LHCN-M2 (cell line): ENCODE measurements at places on chromosomes 13 and 19. TPM values are rescaled to one million over a fixed set of nuclear protein-coding genes. Genes with fewer than 3 reads are reported as not detected.

DNA sequence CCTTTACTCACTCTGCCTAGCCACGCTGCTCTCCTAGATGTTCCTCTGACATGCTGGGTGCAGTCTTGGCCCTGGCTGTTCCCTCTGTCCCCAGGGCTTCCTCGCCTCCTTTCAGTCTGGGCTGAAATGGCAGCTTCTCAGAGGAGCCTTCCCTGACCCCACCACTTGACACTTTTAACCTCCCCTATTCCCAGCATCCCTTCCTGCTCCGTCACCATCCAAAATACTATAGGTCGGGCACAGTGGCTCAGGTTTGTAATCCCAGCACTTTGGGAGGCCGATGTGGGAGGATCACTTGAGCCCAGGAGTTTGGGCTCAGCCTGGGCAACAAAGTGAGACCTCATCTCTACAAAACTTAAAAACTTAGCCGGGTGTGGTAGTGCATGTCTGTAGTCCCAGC is 2.6 kb downstream of the FAM187B start:
- no peak for DNase-seq

DNA sequence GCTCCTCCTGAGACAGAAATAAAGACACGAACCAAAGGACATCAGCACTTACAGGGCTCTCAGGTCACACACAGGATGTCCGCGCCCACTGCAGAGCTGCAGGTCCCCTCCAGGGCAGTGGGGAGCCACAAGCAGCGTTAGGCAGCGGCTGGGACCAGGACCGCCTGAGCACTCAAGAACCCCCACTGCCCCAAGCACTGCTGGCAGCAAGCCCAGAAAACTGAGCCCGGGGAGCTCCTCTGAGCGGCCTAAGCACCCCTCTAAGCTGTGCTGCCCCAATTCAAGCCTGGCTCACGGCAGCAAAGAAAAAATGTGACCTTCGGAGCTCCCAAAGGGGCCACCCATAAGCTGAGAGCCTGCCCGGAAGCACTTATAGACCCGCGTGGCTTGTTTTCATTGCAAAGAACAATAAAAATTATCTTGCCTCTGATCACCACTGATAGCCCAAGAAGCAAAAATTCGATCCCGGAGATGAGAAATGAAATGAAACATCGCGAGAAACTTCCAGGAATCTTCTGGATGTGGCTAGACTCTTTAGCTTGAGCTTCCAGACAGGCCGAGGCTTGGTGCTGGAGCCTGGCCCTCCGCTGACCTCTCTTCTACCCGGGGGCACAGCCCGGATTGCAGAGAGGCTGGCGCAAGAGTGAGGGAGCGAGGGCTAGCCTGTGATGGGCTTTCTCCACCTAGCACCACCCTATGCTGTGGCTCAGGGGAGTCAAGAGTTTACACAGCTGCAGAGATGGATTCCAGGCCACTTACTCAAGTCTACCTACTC is 6.3 kb downstream of the DPP9 start:
- DNase-seq = peak; percentile 91

DNA sequence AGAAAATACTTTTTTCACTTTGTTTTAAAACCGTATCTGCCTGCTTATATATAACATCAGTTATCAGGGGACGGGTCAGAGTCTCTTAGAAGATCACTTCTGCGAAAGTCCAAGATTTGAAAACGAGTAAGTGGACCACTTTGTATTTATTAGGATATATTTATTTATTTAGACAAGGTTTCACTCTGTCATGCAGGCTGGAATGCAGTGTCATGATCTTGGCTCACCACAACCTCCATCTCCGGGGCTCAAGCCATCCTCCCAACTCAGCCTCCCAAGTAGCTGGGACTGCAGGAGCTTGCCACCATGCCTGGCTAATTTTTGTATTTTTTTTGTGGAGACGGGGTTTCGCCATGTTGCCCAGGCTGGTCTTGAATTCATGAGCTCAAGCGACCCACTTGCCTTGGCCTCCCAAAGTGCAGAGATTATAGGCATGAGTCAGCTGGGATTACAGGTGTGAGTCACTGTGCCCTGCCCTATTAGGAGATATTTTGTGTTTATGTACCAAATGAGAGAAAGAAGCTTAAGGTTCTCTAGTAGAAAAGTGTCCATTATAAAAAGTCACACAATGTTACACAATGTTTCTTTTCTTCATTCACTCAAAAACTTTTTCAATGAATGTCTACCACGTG is 39.5 kb downstream of the RASL11A start:
- DNase-seq = peak; percentile 36

DNA sequence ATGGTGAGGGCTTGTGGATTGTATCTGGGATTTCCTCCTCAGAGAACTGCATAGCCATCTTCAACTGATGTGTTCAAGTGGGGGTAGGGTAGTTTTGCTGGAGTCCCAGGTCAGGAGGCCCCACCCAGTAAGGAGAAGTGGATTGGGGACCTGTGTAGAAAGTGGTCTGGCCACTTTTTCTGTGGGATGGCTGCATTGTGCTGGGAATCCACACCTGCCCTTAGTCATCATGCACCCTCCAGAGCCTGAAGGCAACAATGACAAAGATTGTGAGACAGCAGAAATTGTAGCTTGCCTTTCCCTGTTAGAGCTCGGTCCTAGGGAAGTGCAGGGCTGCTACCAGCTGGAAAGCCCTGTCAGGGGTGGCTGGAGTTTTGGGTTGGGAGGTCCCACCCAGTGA is 255.4 kb downstream of the NDFIP2 start:
- DNase-seq = no peak

GRCh38 chr19:46192992-46193650 is 36.4 kb upstream of the IGFL1 start:
- peak; percentile 64 for DNase-seq

DNA sequence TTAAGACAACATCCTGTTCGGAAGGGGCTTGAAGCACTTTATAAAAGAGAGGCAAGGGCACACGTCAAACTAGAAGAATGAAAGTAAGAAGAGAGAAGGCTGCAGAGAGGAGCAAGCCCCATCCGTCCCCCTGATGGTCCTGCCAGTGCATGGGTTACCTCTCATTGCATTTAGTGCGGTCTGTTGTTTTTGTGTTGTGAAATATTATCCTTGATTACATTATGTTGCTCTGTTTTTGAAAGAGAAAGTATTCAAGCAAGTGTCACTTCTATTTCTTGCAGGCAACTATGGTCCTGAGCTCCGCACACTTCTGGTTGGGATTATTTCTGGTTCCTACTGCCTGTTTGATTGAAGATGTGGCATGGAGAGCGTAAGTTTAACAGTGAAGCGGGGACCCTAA is 90.5 kb downstream of the SHISA2 start:
- no peak for DNase-seq

DNA sequence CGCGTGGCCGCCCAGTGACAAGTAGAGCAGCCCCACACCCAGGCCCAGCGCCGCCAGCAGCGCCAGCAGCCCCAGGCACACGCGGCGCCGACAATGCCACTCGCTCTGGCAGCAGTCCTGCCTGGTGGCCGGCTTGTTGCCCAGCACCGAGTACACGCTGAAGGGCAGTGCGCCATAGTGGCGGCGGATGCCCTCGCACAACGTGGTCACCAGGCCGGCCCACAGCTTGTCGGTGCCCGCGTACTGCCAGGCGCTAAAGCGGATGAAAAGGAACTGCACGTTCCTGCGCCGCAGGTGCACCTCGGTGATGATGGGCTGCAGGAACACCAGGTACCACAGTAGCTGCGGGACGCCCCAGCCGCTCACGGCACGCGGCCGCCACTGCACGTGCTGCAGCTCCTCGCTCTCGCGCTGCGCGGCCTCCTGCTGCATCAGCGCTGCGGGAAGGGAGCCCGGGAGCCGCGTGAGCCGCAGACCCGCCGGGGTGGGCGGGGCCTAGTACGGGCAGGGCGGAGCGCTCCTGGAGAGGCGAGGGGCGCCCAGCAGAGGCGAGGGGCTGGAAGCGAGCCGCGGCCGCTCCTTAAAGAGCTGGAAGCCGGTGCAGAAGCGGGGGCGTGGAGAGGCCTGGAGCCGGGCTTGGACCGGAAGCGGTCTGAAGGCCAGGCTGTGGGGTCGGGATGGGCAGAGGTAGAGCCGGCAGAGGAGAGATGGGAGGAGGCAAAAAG is 7.3 kb downstream of the NKPD1 start:
- DNase-seq = no peak

- peak; percentile 63 for DNase-seq
These were observed 55.7 kb downstream of the FAM216B start for GRCh38 chr13:42836930-42837690.

GRCh38 chr19:41369769-41370168 is 5.8 kb upstream of the B9D2 start:
- DNase-seq = no peak

DNA sequence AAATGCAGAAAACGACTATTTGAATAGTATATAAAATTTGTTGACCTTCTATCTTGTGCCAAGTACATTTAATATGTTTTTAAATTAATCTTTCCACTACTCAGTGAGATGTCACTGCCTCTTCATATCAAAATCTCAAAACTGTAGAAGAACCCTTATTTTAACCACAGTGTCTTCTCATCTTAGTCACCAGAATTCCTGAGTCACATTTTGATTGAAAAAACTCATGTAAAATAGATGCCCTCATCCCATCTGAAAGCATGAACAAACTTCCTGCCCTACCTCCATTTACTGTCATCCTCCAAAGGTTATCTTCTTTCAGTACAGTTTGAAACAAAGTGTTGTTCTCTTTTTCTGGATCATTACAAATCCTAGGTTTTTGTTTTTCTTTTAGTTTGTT is 1215.4 kb downstream of the PCDH9 start:
- peak; percentile 47 for DNase-seq

GRCh38 chr13:102680842-102681740 is 13.8 kb downstream of the METTL21C start:
- peak; percentile 16 for DNase-seq

DNA sequence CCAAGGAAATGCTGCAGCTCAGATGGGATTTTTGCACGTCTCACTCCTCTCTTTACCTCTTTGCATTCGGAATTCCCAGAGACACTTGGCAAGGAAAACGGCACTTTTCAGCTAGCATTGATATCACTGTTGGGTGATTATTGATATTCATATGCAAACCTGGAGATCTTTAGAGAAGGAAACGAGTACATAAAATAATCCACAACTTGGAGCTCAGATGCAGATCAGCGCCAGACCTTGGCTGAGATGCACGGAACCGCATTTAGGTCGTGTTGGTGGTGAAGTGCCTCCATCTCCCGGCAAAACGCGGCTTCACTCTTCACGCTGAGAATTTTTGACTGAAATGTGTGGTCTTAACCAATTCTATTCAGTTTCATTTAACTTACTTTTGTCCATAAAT is 77.2 kb upstream of the ARHGEF7 start:
- no peak for DNase-seq

- no peak for DNase-seq
These were observed 29.7 kb upstream of the FXYD3 start for GRCh38 chr19:35085947-35086346.

DNA sequence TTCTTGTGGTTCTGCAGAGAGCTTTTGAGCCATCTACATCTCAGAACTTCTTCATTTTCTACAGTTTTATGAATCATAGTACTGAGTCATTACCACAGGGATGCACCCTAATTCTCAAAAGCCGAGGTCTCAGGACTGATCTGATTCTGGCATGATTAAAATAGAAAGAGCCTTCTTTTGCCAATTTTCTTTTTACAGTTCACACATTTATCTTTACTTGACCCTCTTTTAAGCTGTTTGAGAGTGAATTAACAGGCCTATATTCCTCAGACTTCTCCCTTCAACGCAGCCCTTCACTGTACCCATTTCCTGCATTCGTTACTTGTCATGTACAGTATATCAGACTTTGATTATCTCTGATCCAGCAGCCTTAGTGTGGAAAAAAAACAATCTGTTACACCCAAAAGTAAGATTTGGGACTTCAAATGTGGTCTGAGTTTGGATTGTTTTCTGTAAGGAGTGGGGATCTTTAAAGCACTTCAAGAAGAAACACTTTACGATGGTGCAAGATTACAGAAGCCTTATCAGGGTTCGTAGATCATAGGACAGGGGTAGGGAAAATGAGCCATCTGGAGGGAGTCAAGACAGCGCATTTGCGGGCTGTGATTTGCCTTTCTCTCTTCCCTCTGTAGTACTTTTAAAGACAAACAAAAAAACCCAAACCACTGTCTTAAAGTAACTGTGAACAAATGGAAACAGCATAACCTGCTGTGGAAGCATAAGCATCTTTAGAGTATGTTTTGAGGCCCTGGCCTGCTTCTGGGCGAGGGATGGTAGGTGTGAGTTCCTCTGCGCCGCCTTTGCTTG is 15.3 kb upstream of the GPR183 start:
- DNase-seq = peak; percentile 88

GRCh38 chr13:97502181-97502580 is 68.2 kb downstream of the RAP2A start:
- no peak for DNase-seq

The SERPINE3 gene
- total RNA-seq = not detected in 2 replicates

The SYDE1 gene
- total RNA-seq = 68.1 and 78.8 TPM in 2 replicates

The ZNF728 gene
- not detected in 2 replicates for total RNA-seq

The ADAT3 gene
- total RNA-seq = 6.0 and 7.6 TPM in 2 replicates

The NOVA2 gene
- not detected in 2 replicates for total RNA-seq

The KCNN1 gene
- 0.06 TPM in 1 of 2 replicates, not detected in the other for total RNA-seq

The ATXN8OS gene
- total RNA-seq = not detected in 2 replicates

The FAM216B gene
- not detected in 2 replicates for total RNA-seq

The ZNF560 gene
- total RNA-seq = not detected in 2 replicates

The NTN5 gene
- not detected in 2 replicates for total RNA-seq

The FGF22 gene
- not detected in 2 replicates for total RNA-seq

The ETV2 gene
- total RNA-seq = 0.46 and 1.5 TPM in 2 replicates
